ENCODE measurements at places on chromosomes 2 and 18.

DNA sequence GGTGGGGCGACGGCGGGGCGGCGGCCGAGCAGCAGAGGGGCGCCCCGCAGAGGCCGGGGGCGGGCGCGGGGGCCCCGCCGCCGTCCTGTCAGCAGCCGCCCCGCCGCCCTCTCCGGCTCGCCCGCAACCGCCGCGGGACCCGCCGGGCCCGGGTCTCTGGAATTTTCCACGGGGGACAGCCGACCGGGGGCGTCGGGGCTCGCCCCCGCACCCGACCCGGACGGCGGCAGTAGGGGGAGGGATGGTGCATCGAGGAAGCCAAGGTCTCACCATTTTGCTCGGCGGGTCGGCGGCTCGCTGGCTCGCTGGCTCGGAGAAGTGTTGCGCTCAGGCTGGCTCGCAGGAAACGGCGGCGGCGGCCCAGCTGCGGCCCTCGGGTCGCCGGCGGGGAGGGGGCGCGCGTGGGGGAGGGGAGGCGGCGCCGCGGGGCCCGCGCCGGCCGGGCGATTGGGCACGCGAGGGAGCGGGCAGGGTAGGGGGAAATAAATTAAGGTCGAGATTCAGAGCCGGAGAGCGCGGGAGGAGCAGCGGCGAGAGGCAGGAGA lies 405 bp downstream of the PPP3R1 start:
- H3K4me3 ChIP-seq = peak overlapping the region; percentile 78
- H3K27me3 ChIP-seq = no peaks in the 10 kb centered on the region
- peaks cover 49% of the 10 kb centered on the region for H3K4me1 ChIP-seq
- peak overlapping the region; percentile 100 for H3K27ac ChIP-seq
- H3K36me3 ChIP-seq = no peaks in the 10 kb centered on the region

DNA sequence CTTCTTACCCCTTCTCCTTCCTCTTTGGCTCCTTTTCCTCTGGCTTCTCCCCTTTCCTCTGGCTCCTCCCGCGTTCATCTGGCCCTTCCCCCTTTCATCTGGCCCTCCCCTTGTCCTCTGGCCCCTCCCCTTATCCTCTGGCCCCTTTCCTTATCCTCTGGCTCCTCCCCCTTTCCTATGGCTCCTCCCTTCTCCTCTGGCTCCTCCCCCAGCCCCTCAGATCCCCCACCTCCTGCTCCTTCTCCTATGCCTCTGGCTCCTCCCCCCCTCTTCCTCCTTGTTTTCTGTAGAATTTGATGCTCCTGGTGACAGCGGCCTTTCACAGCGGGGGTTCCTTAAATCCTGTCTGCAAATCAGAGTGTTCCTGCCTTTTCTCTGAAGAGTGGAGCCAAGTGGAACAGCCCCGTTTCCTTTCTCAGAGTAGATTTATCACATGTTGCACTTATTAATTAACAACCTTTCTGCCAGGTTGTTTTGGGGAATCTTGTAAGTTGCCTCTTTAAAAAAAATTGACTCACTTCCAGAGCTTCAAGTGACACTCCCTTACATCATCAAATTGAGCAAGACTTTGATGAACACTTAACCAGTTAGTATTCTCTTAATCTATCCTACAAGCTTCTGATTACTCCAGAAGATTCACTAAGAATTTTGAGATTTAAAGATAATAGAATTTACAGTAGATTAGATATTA lies 27.9 kb downstream of the FABP1 start:
- H3K27ac ChIP-seq = no peak overlapping the region
- DNase-seq = no peak
- no peaks in the 10 kb centered on the region for H3K4me1 ChIP-seq
- no peak overlapping the region for H3K4me3 ChIP-seq
- no peaks in the 10 kb centered on the region for H3K36me3 ChIP-seq

DNA sequence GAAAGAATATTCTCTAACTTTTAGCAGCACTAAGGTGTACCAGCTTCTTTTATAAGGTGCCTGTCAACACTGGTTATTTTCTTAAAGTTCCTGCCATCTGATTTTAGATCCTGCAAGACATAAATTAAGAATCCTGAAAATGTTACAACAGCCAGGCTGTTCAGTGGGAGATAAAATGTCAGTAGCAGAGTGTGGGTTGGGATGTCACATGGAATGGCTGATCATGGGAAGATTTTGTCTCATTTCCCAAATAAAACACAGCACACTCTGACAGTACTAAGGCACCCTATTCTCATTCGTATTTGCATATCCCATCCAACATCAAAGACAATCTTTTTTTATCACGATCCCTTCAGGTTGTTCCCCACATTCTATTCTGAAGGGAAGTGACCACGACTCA lies 2.4 kb upstream of the COX7A2L start:
- H3K36me3 ChIP-seq = no peaks in the 10 kb centered on the region
- no peak for DNase-seq
- H3K4me1 ChIP-seq = peaks cover 34% of the 10 kb centered on the region
- H3K4me3 ChIP-seq = no peak overlapping the region

DNA sequence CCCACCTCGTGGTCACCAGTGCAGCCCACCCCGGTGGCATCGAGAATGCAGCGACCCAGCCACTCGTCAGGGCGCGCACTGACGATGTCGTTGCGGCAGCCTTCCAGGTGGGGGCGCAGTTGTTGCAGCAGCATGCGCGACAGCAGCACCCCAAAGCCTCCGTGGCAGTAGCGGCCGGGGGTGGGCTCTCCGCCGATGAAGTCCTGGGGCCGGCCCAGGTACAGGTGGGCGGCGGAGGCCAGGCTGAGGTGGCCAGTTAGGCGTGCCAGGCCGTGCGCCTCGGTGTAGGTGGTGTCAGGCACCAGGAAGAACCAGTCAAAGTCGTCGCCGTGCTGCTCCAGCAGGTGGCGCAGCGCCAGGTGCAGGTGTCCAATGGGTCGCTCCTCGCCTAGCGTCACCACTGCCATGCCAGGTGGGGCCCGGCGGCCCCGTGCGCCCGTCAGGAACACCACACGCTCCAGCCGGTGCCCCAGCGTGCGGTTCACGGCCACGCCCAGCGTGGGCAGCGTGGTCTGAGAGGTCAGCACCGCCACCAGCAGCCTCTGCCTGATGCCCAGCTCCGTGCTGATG lies 1.9 kb downstream of the CHPF start:
- H3K27me3 ChIP-seq = no peaks in the 10 kb centered on the region
- H3K4me1 ChIP-seq = peaks cover 24% of the 10 kb centered on the region
- peak overlapping the region; percentile 0 for H3K27ac ChIP-seq
- peak; percentile 94 for DNase-seq
- no peaks in the 10 kb centered on the region for H3K36me3 ChIP-seq

- H3K4me3 ChIP-seq = no peak overlapping the region
- no peaks in the 10 kb centered on the region for H3K27me3 ChIP-seq
- H3K4me1 ChIP-seq = no peaks in the 10 kb centered on the region
- H3K27ac ChIP-seq = no peak overlapping the region
- no peak for DNase-seq
Observed at GRCh38 chr18:30139631-30140287, 902.8 kb downstream of the DSC3 start.

DNA sequence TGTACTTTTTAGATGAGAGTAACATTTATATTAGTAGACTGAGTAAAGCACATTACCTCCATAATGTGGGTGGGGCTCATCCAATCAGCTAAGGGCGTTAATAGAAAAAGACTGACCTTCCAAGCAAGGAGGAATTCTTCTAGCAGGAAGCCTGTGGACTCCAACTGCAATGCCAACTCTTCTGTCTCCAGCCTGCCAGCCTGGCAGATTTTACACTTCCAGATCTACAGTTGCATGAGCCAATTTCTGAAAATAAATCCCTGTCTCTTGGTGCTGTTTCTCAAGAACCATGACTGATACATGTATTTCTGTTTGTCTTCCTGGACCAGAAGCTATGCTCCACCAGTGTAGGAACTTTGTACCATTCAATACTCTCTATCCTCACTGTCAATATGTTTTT lies 69.0 kb upstream of the LMAN1 start:
- no peak for DNase-seq
- H3K4me3 ChIP-seq = no peak overlapping the region
- no peak overlapping the region for H3K27ac ChIP-seq
- H3K36me3 ChIP-seq = no peaks in the 10 kb centered on the region
- H3K27me3 ChIP-seq = no peaks in the 10 kb centered on the region

- no peaks in the 10 kb centered on the region for H3K36me3 ChIP-seq
- no peak overlapping the region for H3K4me3 ChIP-seq
- DNase-seq = no peak
- H3K27me3 ChIP-seq = no peaks in the 10 kb centered on the region
- H3K27ac ChIP-seq = no peak overlapping the region
Observed at GRCh38 chr18:45596036-45596435, 19.2 kb upstream of the SLC14A2 start.

GRCh38 chr2:226124548-226125011 lies 675.0 kb downstream of the IRS1 start:
- no peak for DNase-seq
- no peaks in the 10 kb centered on the region for H3K36me3 ChIP-seq
- peaks cover 4% of the 10 kb centered on the region for H3K4me1 ChIP-seq
- no peak overlapping the region for H3K27ac ChIP-seq

DNA sequence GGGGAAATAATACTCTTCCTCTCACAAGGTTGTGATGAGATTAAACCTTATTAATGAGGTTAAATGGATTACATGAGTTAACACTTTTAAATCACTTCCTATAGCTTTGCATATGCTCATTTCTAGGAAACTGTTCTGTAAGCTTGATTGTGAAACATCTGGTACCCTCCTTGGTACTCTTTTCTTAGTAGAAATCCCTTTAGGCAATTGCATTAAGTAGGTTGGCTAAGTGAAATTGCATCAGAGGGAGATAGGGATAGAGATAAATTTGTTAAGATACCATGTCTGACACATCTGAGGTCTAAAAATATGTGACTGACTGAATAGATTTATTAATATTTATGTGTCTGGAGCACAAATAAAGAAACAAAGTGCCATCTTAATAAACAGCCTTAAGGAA lies 275.9 kb upstream of the MAP2 start:
- no peaks in the 10 kb centered on the region for H3K36me3 ChIP-seq
- no peak overlapping the region for H3K27ac ChIP-seq
- H3K4me1 ChIP-seq = no peaks in the 10 kb centered on the region
- no peaks in the 10 kb centered on the region for H3K27me3 ChIP-seq
- no peak for DNase-seq

GRCh38 chr2:59302683-59303082 lies 1061.6 kb upstream of the FANCL start:
- no peak for DNase-seq
- H3K4me3 ChIP-seq = no peak overlapping the region
- no peak overlapping the region for H3K27ac ChIP-seq
- H3K27me3 ChIP-seq = no peaks in the 10 kb centered on the region

GRCh38 chr2:191303140-191304005 lies 58.2 kb downstream of the MYO1B start:
- H3K36me3 ChIP-seq = no peaks in the 10 kb centered on the region
- no peaks in the 10 kb centered on the region for H3K27me3 ChIP-seq
- no peak overlapping the region for H3K4me3 ChIP-seq
- no peaks in the 10 kb centered on the region for H3K4me1 ChIP-seq
- no peak overlapping the region for H3K27ac ChIP-seq

GRCh38 chr2:156379714-156380113 lies 47.2 kb upstream of the NR4A2 start:
- no peaks in the 10 kb centered on the region for H3K4me1 ChIP-seq
- H3K27me3 ChIP-seq = no peaks in the 10 kb centered on the region
- no peak for DNase-seq
- no peaks in the 10 kb centered on the region for H3K36me3 ChIP-seq

DNA sequence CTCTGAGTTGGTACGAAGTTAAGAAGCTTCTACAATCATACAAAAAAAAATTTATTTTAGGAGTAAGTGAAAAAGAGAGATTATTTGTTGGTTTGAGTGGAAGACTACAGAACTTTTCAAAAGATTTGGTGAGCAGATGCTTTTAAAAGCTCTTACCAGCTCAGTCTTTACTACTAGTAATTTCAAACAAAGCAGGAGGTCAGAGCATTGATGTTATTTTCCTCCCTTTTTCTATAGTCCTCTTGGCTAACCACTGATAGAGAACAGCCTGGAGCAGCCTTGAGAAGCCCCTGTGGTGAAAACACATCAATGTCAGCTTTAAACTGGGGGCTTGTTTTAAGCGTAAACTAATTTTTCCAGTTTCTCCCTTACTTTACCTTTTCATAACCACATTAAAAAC lies 559.3 kb upstream of the CDH2 start:
- H3K27ac ChIP-seq = no peak overlapping the region
- H3K27me3 ChIP-seq = no peaks in the 10 kb centered on the region
- DNase-seq = no peak
- H3K4me1 ChIP-seq = no peaks in the 10 kb centered on the region
- H3K4me3 ChIP-seq = no peak overlapping the region

DNA sequence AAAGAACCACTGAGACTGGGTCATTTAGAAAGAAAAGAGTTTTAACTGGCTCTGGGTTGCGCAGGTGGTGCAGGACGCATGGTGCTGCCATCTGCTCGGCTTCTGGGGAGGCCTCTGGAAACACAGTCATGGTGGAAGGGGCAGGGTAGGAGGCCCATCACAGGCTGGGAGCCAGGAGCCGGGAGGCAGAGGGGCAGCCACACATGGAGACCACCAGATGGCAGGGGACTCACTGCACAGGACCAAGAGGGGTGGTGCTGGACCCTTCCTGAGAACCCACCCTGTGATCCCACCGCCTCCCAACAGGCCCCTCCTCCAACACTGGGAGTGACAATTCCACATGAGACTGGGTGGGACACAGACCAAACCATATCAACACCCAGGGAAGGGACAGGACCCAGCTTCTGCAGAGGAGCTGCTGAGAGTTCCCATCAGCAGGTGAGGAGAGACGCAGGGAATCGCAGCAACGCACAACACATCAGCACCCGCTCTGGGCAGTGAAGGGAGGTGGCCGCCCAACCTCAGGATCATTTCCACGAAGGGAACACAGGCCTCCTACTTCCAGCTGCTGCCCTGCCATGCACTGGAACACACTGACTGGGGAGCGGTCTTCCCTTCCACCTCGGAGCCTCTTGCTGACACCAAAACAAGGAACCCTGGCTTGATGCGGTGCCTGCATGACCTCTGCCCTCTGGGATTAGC lies 130.7 kb downstream of the TPO start:
- no peak overlapping the region for H3K27ac ChIP-seq
- no peaks in the 10 kb centered on the region for H3K4me1 ChIP-seq
- H3K4me3 ChIP-seq = no peak overlapping the region

DNA sequence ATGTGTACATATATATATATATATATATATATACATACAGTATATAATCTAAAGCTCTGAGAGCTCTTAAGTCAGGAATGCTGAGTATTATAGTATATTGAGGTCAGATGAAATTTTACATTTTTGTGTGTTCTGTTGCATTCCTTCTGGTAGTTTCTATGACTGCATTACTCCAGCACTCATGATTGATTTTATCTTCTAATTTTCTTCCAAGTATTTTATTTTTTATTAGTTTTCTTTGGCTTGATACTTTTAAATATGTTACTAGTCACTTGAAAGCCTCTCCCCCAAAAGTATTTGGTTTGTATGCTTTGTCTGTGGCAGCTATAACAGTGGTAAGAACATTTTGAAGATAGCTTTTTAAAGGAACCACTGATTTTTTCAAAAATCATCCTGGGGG lies 25.0 kb downstream of the METTL21A start:
- H3K4me3 ChIP-seq = no peak overlapping the region
- peaks cover 8% of the 10 kb centered on the region for H3K36me3 ChIP-seq
- H3K27ac ChIP-seq = no peak overlapping the region
- DNase-seq = no peak
- no peaks in the 10 kb centered on the region for H3K27me3 ChIP-seq

Measured in adrenal gland (tissue), 19 donors.